ENCODE measurements at places on chromosomes 3 and 15.

DNA sequence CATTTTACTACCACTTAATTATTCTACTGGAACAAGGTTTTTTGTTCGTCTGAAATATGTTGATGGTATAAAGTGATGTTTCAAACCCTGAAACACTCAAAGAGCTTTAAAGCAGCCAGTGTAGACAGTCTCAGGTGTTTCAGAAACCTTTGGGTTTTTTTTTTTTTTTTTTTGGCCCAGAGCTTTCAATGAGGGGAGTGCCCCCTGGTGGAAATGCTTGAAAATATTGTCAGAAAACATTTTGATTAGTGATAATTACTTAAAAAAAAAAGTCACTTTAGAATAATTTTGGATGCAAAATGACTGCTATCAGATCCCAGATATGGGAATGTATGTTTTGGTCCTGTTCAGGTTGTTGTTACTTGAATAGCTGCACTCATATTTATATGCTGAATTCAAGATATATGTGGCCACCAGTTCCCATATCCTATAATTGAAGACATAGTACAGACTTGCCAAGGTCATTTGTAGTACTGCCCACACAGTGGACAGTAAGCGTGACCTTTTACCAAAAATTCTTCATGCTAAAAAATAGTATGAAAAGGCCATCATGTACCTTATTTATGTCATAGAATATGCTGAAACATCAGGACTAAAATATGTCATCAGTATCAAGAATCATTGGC is 35.9 kb downstream of the SATB1 start:
- DNase-seq = no peak

DNA sequence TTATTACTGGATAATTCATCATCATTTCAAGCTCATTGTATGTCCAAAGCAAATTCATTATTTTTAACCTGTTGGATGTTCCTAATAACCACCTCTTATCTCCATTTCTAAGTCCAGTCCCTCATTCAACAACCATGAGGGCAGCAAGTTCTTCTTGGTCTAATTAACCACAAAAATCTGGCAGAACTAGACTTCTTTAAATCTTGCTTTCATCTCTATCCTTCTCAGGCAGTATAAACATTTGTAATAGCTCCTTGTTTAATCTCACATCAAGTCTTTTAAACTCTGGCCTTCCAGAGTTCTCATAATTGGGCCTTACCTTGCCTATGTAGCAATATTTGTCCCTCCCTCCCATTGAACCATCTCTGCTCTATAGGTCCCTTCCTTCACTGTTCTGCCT is 17.0 kb upstream of the GHSR start:
- no peak for DNase-seq

DNA sequence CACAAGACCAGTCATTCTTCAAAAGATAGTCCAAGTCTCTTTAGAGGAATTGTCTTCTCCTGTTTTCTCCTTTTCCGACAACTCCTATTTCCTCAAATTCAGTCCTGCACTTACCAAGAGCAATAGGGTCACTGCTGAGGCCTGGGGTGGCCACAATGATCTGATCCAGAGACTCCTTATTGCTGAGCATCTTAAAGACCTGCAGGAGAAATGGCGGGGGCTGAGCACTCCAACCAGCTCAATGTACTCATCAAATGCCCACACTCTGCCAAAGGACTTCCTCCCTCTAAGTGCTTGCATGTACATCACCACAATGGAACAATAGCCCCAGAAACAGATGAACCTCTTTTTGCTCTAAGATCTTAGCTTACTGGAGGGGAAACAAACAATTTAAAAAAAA is 9.6 kb downstream of the UBL7 start:
- no peak for DNase-seq

GRCh38 chr15:60371175-60372051 is 26.4 kb downstream of the ANXA2 start:
- DNase-seq = no peak

GRCh38 chr3:71695000-71695482 is 30.2 kb downstream of the EIF4E3 start:
- DNase-seq = no peak

DNA sequence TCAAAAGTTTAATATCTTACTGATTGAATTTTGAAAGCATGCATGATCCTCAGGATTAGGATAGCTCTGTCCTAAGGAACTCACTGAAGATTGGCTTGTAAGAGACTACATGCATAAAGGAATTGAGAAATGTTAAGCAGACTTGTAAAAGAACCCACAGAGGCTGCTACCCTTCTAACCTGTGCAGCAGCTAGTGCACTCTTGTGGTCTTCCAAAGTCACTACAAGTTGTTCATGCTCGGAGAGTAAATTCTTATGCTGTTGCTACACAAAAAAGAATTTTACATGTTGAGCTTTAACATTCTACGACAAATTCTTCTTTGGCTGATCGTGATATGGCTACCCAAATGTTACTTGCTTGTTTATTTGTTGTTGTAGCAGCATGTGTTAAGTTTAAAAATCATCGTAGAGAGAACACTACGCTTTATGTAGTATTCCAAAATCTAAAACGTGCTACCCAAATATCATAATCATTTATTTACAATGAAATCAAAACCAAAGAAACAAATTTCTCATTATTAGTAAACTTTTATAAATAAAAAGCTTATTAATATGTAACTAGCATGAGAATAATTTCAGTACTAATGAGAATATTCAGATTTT is 55.0 kb downstream of the GOLIM4 start:
- no peak for DNase-seq

GRCh38 chr3:13880811-13881156 is 913 bp upstream of the WNT7A start:
- no peak for DNase-seq

DNA sequence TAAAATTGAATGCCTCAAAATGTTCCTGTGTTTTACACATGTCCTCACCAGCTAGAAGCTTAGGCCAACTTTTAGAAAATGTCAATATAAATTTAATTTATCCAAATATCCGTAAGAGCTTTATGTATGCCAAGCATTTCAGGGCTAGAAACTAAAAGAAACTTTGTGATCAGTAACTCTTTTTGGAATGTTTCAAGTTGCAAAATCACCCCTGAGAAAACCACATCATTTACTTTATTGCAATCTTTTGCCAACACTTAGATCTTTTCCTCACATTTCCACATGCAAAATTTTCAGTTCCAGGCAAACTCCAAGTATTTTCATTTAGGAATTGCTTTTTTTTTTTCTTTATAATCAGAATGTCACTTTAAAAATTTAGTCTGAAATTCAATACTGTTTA is 20.1 kb upstream of the IGF1R start:
- no peak for DNase-seq

GRCh38 chr3:160376681-160377080 is 22.3 kb downstream of the IFT80 start:
- no peak for DNase-seq

GRCh38 chr3:30795176-30795575 is 99.3 kb downstream of the GADL1 start:
- no peak for DNase-seq

DNA sequence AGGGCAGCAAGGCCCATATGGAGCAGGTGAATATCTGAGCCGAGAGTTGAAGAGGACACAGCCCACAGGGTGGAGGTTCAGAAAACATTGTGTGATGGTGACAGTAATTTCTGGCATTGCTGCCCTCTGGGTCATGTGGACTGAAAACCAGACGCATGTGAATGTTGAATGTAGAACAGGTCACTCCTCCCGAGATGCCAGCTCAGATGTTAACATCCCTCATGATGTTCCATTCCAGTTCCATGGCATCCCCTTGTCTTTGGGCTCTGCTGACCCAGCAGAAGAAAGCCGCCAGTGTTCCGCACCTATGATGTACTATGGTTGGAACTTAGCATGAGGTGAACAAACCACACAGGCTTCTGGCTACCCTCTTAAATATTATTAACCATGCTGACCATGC is 110.7 kb upstream of the CTDSPL start:
- DNase-seq = no peak

DNA sequence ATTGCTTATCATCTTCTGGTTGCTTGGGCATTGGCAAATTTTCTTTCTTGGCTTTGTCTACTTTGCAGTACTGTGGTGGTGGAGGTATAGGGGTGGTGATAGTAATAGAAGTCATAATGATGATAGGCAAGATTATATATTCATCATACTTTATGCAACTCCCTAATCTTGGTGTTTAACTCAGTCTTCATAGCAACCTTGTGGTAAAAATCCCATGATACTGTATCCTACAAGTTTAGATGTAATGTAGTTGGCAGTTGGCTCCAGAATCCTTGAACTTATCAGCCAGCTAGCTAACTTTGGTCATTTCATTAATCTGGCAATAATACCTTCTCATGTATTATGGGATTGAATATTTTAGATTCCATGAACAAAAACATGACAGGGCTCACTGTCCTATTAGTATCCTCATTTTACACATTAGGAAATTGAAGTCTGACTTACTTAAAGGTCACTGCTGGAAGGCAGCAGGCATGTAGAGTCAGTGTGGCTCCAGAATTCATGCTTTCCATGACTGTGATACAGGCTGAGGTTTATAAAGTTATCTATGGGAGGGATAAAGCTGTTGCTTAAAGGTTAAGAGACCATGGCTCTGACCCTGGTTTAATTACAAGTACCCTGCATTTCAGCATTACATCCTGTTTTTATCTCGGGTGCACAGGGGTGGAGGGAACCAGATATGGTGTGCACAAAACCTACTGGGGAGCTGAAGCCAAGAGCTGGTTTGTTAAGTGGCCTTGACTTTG is 33.3 kb downstream of the RBMS3 start:
- no peak for DNase-seq

GRCh38 chr3:23055733-23056376 is 147.3 kb upstream of the UBE2E2 start:
- DNase-seq = no peak

DNA sequence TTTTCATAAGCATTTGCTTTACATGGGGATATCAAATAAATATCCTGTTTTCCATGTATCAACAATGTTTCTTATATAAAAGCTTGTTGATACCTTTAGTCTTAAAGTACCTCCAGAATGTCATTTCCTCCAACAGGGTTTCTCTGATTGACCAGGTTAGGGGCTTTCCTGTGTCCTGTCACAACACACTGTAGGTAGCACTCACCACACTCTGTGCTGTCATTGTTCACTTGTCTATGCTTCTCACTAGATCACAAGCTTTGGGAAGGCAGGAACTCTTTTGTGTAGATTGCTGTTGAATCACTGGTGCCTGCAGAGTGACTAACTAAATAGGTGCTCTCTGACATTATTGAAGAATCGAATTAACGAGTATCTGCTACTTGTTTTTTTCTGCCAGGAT is 49.8 kb downstream of the USP50 start:
- no peak for DNase-seq

DNA sequence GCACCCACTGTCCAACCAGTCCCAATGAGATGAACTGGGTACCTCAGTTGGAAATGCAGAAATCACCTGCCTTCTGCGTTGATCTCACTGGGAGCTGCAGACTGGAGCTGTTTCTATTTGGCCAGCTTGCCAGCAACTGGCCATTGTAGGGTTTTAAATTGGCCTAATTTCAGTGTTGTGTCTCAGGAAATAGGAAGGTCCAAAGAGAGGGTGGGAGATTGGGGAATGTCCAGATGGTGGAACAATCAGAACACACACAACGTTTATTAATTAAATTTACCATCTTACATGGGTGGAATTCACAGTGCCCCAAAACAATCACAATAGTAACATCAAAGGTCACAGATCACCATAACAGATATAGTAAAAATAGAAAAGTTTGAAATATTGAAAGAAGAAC is 189.5 kb downstream of the ZNF385D start:
- DNase-seq = no peak

Measured in ecto neural progenitor cell (in vitro differentiated cells).